ENCODE measurements at places on chromosomes 4 and X.

DNA sequence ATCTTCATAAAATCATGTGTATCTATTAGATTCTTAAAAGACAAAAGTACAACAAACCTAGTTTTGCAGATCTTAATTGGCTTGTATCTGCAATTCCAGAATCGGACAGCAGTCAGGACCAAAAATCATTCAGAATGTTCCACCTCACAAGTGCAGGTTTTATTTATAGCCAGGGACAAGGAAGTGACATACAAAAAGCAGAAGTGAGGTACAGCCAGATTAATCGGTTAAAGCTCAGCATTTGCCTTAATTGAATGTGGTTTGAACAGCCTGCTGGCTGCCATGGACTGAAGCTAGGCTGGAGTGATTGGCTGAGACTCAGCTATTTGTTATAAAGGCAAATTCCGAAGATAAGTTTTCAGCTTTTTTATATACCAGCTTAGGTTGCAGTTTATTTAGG, 932.6 kb downstream of the C4orf33 start:
- DNase-seq, result peak; percentile 2

GRCh38 chrX:101787934-101788333, 128.3 kb upstream of the ARMCX2 start:
- DNase-seq, result no peak

GRCh38 chrX:55008571-55009358, 8.6 kb downstream of the APEX2 start:
- no peak for DNase-seq

DNA sequence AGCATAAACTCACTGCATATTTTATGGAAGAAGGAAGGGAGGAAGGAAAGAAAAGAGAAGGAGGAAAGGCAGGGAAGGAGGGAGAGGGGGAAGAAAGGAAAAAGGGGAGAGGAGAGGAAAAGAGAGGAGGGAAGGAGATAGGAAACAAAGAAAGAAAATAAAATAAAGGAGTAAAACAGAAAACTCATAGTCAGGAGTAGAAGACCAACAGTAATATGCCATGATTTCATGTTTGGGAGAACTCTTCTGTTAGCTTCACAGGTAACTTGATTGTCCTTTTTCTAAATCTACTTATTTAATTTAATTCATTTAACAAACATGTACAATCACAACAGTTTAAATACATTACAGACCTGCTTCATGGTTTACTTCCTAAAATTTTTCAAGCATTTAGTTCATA, 46.8 kb upstream of the SGMS2 start:
- DNase-seq, result no peak

DNA sequence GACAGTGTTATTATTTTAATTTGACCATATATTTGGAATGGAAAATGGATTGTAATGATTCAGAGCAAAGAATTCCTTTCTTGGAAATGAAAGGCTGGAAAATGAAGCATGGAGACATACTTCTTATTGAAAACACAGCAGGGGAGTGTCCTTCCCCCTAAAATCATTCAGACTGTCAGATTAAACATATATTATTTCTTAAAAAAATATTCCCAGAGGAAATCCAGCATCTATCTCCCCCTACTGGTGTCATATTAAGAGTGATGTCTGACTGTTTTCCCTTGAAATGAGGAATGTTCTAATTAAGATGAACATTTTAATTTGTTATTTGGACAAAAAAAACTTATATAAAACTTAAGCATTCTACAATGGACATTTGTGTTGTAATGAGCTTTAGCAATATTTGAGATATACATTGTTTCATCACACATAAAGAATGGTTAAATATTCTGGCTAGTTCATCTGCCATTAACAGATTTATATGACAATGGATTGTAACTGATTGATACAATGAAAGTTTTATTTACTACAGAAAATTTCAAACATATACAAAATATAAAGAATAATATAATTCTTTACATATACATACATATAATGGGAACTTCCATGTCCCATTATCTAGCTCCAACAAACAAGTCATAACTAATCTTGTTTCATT, 264.6 kb downstream of the SPRY1 start:
- DNase-seq, result peak; percentile 45

GRCh38 chr4:126794363-126794762, 838.4 kb upstream of the INTU start:
- no peak for DNase-seq
